HCT116 (cell line): ENCODE measurements at places on chromosomes 12 and 14. TPM values are rescaled to one million over a fixed set of nuclear protein-coding genes. Genes with fewer than 3 reads are reported as not detected.
A peak's percentile ranks its signal among the peaks of the same experiment; 100 is the strongest.

- H3K4me1 ChIP-seq, result no peaks in the 10 kb centered on the region
- no peak overlapping the region for H3K27ac ChIP-seq
- no peak for DNase-seq
Observed at GRCh38 chr14:32102968-32103367, 25.9 kb downstream of the ARHGAP5 start.

DNA sequence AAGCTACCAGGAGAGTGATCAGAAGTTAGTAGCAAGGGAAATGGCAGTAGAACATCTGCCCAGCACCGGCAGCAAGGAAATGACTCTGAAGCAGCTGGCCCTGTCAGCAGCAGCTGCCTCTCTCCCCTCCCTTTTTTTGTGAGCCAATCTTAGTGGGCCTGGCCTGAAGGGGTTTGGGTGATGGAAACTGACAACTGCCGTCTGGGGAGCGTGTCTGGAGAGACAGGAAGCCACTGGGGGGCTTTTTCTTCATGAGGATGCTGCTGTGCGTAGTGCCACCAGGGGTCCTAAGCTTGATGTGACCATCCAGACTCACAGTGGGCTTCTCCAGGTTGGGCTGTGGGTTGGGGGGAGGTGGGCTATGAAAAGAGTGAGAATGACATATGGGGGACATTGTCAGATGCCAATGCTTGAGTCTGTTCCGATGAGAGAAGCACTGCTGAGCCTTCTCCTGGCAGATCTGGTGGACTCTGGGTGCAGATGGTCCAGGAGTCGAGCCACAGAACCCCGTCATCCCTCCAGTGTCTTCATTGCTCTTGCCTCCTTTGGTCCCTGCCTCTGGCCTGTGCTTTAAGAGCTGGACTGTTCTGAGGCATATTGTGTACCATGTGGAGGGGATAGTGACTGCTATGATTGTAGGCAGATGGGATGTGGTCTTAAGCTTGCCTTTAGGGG is 87.6 kb upstream of the HIF1A start:
- H3K27ac ChIP-seq, result no peak overlapping the region
- H3K27me3 ChIP-seq, result no peaks in the 10 kb centered on the region
- DNase-seq, result no peak

GRCh38 chr14:71536015-71536740 is 396.1 kb upstream of the RGS6 start:
- H3K27ac ChIP-seq, result no peak overlapping the region
- no peaks in the 10 kb centered on the region for H3K4me1 ChIP-seq
- H3K4me3 ChIP-seq, result no peak overlapping the region
- no peak for DNase-seq
- no peaks in the 10 kb centered on the region for H3K27me3 ChIP-seq
- H3K36me3 ChIP-seq, result no peaks in the 10 kb centered on the region

DNA sequence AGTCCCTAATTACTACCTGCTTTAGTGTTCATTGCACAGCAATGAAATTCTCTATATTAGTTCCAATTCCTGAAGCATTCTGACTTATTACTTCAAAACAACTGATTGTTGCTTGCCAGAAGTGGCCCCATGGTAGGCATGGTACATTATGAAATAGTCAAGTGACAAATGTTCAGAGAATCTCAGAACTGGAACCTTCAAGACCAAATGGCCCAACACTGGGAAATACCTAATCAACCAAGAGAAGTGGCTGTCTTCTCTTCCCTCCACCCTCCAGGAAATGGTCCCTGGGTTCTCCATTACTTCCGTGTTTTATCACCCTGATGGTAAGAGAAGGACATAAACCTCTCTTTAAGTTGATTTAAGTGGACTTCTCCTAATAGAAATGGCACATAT is 49.9 kb downstream of the ITPR2 start:
- H3K27me3 ChIP-seq, result no peaks in the 10 kb centered on the region
- no peaks in the 10 kb centered on the region for H3K36me3 ChIP-seq
- no peak for DNase-seq
- H3K4me3 ChIP-seq, result no peak overlapping the region
- H3K4me1 ChIP-seq, result no peaks in the 10 kb centered on the region
- no peak overlapping the region for H3K27ac ChIP-seq

DNA sequence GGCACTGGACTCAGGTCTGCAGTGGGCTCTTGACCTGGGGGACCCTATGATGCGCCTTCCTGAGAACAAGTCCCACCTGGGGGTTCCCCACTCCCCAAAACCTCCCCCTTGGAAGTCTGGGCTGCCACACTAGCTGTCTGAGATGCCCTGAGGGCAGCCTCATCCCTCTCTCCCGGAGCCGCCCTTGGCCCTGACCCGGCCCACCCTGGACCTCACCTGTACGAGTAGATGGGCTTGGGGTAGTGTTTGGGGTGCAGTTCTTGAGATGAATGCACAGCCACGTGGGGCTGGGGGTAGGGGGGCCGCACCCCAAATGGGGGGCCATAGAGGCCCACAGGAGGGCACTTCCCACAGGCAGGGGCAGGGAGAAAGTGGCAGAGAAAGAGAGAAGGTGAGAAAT is 21.9 kb downstream of the FOXN4 start:
- no peak for DNase-seq
- no peaks in the 10 kb centered on the region for H3K4me1 ChIP-seq
- no peaks in the 10 kb centered on the region for H3K27me3 ChIP-seq
- no peak overlapping the region for H3K27ac ChIP-seq

- H3K27ac ChIP-seq, result no peak overlapping the region
- H3K4me3 ChIP-seq, result no peak overlapping the region
- peaks cover 4% of the 10 kb centered on the region for H3K36me3 ChIP-seq
- DNase-seq, result no peak
- no peaks in the 10 kb centered on the region for H3K27me3 ChIP-seq
- H3K4me1 ChIP-seq, result no peaks in the 10 kb centered on the region
Observed at GRCh38 chr14:102891556-102891955, 30.9 kb upstream of the AMN start.

DNA sequence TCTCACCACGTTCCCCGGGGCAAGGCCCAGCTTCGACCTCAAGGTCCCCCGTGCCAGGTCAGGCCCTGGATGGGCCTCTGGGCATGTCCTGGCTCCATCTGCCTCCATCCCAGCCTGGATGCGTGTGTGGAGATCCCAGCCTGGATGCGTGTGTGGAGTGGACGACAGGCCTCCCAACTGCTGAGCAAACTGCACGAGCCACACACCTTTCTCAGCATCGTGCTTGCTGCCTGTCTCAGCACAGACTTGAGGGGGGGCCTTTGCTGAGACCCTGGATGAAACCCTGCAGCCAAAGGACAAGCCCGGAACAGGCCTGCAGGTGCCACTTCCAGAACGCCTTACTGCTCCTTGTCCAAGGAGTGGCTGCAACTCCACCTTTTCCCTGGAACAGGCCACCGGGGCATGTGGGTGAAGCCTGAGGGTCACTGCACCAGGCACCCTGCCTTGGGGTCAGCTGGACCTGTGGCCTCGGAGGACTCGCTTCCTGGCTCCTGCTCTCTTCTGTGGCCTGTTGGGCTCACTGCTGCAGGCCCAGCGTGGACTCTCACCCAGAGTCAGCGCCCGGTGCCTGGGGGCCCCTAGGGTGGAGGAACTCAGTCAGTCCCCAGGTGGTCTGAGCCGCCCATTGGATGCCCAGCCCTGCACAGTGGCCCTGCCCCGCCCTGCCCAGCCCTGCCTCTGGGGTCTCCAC is 176.0 kb downstream of the KIF26A start:
- H3K36me3 ChIP-seq, result no peaks in the 10 kb centered on the region
- no peak overlapping the region for H3K4me3 ChIP-seq
- H3K27ac ChIP-seq, result no peak overlapping the region
- DNase-seq, result no peak
- H3K4me1 ChIP-seq, result no peaks in the 10 kb centered on the region
- H3K27me3 ChIP-seq, result peaks cover 6% of the 10 kb centered on the region; the same call in 1 of the 2 replicates

GRCh38 chr12:107469011-107469410 is 216.6 kb upstream of the PWP1 start:
- no peaks in the 10 kb centered on the region for H3K36me3 ChIP-seq
- DNase-seq, result no peak
- no peaks in the 10 kb centered on the region for H3K4me1 ChIP-seq

DNA sequence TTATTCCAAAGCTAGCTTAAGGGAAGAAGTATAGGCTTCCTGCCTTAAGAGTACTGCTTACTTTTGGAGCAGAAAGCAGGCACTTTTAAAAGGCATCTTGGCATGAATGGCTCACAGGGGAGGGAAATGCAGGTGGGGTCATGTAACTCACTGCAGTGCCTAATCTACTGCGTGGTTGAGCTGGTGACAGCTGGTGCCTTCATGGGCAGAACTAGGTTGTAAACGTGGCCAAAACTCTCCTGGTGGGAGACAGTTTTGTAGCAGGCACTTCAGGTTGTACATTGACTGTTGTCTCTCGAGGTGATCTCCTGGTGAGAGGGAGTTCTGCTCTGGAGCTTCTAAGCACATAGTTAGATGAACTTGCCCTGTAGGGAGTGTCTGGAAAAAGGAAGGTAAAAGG is 962.5 kb downstream of the DIO2 start:
- no peaks in the 10 kb centered on the region for H3K36me3 ChIP-seq
- no peak for DNase-seq
- no peak overlapping the region for H3K27ac ChIP-seq
- H3K4me1 ChIP-seq, result no peaks in the 10 kb centered on the region
- no peak overlapping the region for H3K4me3 ChIP-seq

DNA sequence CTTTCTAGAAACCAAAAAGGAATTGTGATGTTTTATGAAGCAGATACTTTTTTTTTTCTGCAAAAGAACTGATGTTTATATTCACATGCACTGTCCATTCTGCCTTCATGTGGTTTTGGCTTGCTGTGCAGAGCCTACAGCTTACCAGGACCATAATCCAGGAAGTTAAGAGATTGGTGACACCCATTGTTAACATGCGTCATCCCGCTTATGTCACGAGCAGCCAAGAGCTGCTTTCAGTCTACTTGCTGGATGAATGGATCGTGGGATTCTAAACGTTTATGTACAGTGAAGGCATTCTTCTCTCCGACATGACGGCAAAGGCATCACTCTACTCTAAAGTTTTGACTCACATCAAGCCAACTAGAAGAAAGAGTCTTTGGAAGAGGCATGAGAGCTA is 76.6 kb downstream of the PAX9 start:
- no peak overlapping the region for H3K4me3 ChIP-seq
- no peaks in the 10 kb centered on the region for H3K27me3 ChIP-seq
- no peak overlapping the region for H3K27ac ChIP-seq

DNA sequence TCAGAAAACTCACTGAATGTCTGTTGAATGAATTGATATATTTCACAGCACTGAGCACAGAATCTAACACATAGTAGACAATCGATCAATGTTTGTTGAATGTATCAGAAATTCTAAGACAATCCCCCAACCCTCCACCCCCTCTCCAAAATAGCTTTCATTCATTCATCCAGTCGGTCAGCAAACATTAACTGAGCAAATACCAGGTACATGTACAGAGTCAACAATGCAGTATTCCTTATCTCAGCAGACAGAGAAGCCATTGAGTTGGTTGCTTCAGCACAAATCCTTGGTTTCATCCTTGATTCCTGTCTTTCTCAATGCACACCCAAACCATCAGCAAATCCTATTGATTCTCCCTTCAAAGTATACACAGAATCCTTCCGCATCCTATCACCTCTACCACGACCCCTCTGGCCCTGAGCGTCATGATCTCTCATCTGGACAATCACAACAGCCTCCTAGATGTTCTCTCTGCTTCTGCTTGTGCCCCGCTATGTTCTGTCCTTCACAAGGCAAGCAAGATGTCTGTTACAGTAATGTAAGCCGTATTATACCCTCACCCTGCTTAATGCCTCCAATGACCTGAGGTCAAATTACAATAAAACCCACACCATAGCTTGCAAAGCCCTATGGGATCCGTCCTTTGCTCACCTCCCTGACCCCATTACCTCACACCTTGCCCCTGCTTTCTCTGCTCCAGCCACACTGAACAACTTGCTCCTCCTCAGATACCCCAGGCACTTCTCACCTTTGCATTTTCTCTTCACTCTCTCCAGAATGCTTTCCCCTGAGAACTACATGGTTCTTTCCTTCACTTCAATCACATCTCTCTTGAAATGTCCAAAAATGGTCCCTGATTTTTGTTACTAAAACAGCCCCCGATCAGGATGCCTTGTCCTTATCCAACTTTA is 738.1 kb upstream of the TBX3 start:
- H3K36me3 ChIP-seq, result no peaks in the 10 kb centered on the region
- H3K27me3 ChIP-seq, result peaks cover 23% of the 10 kb centered on the region
- no peaks in the 10 kb centered on the region for H3K4me1 ChIP-seq
- H3K27ac ChIP-seq, result no peak overlapping the region

DNA sequence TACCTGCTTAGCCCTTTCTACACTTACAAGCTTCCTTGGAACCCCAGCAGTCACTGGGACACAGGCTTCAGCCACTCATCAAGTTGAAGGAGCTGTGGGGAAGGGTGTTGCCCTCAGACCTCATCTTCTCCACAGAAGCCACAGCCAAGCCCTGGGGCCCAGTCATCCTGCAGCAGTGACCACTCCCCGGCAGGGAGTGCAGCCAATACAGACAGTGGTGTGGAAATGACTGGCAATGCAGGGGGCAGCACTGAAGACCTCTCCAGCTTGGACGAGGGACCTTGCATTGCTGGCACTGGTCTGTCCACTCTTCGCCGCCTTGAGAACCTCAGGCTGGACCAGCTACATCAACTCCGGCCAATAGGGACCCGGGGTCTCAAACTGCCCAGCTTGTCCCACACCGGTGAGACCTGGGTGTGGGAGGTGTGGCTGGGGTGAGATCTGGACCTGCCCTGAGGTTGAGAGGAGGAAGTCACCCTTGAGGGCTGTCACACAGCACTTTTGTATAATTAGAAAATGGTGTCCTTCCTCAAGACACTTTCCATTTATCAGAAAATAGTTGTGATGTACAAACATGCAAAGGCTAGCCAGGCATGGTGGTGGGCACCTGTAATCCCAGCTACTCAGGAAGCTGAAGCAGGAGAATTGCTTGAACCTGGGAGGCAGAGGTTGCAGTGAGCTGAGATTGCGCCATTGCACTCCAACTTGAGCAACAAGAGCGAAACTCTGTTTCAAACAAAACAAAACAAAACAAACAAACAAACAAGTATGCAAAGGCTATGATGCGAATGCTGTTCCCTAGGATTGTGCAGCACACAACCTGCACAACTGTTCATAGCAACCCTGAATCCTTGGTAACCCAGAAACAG is 9.9 kb downstream of the GLI1 start:
- H3K4me1 ChIP-seq, result no peaks in the 10 kb centered on the region
- H3K36me3 ChIP-seq, result no peaks in the 10 kb centered on the region
- H3K4me3 ChIP-seq, result no peak overlapping the region
- H3K27me3 ChIP-seq, result peaks cover 38% of the 10 kb centered on the region

GRCh38 chr14:77128414-77128891 is 13.1 kb downstream of the ZDHHC22 start:
- peak overlapping the region; percentile 62 for H3K27ac ChIP-seq
- no peaks in the 10 kb centered on the region for H3K36me3 ChIP-seq
- peak overlapping the region; percentile 29 for H3K4me3 ChIP-seq
- H3K27me3 ChIP-seq, result no peaks in the 10 kb centered on the region
- H3K4me1 ChIP-seq, result peaks cover 77% of the 10 kb centered on the region

GRCh38 chr12:92464911-92465310 is 237.9 kb upstream of the PLEKHG7 start:
- no peaks in the 10 kb centered on the region for H3K36me3 ChIP-seq
- H3K4me3 ChIP-seq, result no peak overlapping the region
- no peaks in the 10 kb centered on the region for H3K4me1 ChIP-seq
- H3K27me3 ChIP-seq, result no peaks in the 10 kb centered on the region
- H3K27ac ChIP-seq, result no peak overlapping the region

Gene TROAP
- total RNA-seq, result 99.1 TPM

Gene PRR4
- 2.2 TPM for total RNA-seq

Gene ZNF10
- not detected for total RNA-seq

Gene PTPRO
- total RNA-seq, result not detected

Gene APAF1
- total RNA-seq, result 13.9 TPM

Gene PTGDR
- total RNA-seq, result not detected
